ENCODE measurements at places on chromosomes 2 and 18. TPM values are rescaled to one million over a fixed set of nuclear protein-coding genes. Genes with fewer than 3 reads are reported as not detected.

Gene GALNT3
- not detected for total RNA-seq

Gene CLEC4F
- total RNA-seq, result not detected

Gene ZNF532
- total RNA-seq, result 29.1 TPM

Gene HRH4
- not detected for total RNA-seq

Gene SPOPL
- 10.4 TPM for total RNA-seq

Gene RUFY4
- total RNA-seq, result not detected

Gene ALPG
- 0.15 TPM for total RNA-seq

Gene SPDYA
- total RNA-seq, result 0.15 TPM

Gene LOXHD1
- not detected for total RNA-seq

Gene MC4R
- total RNA-seq, result not detected

Gene PAIP2B
- total RNA-seq, result 0.36 TPM

Gene STPG4
- not detected for total RNA-seq

Gene SLC4A5
- total RNA-seq, result 0.40 TPM

Gene ERICH2
- not detected for total RNA-seq

Gene SP5
- not detected for total RNA-seq

Gene IL18R1
- total RNA-seq, result 0.99 TPM

Gene TRPM8
- total RNA-seq, result 0.37 TPM

Gene EVX2
- total RNA-seq, result not detected

Gene GLI2
- total RNA-seq, result 30.4 TPM

Gene HOXD11
- 8.2 TPM for total RNA-seq

Gene FBXO15
- 1.6 TPM for total RNA-seq

Gene LTBP1
- 29.1 TPM for total RNA-seq

Gene DPYSL5
- 3.8 TPM for total RNA-seq

Gene DSG1
- total RNA-seq, result not detected

Gene TMEM169
- total RNA-seq, result 0.85 TPM

Gene TXNDC2
- total RNA-seq, result 0.38 TPM

Gene HOXD13
- 0.24 TPM for total RNA-seq

Gene TCF7L1
- 7.3 TPM for total RNA-seq

Data from A549 treated with DMSO at 1 μM for 4 hours (cell line).